ENCODE measurements at places on chromosomes 6 and 20.

DNA sequence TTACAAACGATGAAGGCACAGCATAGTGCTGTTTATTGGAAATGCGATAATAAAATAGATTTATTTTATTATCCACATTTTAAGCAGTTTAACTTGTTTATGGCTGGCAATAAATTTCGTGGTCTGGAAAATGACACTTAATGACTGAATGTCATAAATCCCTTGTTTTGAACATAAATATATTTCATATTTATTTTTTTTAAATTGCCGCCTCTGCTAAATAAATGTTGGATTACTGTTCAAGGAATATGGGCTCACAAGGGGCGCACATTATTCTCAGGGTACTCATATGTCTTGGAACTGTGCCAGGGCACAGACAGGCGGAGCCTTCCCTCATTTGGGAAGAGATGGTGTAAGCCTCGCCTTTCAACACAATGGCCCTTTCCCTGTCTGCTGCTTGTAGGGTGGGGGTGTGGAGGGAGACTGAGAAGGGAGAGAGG lies 134.3 kb downstream of the PXDC1 start:
- DNase-seq = no peak

DNA sequence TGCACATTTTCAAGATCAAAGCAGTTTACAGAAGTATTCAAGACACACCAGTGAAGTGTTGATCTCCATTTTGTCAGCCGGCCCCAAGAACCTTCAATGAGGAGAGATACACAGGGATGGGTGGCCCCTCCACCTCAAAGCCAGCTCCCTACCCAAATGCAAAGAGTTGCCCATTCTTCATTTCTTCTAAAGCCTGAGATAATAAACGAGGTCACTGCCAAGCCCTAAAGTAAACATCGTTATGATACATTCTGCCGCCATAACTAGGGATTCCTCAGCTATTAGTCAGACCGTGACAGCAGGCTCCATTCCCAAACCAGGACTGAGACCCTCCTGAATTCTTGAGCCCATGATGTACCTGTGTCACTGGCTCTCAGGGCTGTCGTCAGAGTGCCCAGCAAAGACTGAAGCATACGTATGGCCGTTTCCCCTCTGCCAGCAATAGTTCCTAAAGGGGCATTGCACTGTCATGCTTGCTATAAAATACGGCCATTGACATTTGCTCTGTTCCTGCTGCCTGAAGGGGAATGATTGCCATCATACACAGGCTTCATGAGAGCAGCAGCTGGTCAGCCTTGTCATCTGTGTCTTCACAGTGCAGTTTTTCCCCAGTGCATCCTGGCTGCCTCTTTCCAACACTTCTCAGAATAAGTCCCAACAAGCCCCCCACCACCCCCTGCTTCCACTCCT lies 41.7 kb downstream of the ISM1 start:
- no peak for DNase-seq

GRCh38 chr6:26022737-26023136 lies 60.1 kb downstream of the TRIM38 start:
- no peak for DNase-seq

- DNase-seq = peak; percentile 88
These were observed at the start of gene ECT2L for GRCh38 chr6:138795809-138796603. Gene ECT2L, plus strand, starts transcription at chr6:138796087. Its CDS starts 17,188 bp downstream, at chr6:138813275.
